ENCODE measurements at places on chromosomes 2 and 18.

DNA sequence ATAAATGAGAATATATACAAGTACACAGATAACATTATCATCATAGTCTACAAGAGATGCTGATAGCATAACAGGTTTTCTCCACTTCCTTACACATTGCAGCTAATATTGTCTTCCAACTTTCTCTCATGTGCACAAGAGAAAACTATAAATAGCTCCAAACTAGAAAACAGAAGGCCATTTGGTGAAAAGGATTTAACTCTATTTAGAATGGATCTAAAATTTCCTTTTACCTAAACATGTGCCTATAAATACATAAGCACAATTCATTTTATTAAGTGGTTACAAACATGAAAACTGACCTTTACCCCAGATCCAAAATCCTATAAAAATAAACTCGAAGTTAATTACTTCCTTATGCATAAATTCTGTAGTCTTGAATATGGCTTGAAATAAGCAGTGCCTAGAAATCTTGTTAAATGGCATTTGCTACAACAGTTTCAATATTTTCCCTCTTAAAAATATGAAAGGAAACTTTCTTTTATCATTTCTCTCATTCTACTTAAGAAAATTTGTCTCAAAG, 41.6 kb downstream of the SLC25A12 start:
- no peak for DNase-seq

- DNase-seq, result no peak
Measured at GRCh38 chr2:233974530-233975071, 57.4 kb downstream of the TRPM8 start.

GRCh38 chr18:28152354-28152753, 24.6 kb downstream of the CDH2 start:
- DNase-seq, result no peak

DNA sequence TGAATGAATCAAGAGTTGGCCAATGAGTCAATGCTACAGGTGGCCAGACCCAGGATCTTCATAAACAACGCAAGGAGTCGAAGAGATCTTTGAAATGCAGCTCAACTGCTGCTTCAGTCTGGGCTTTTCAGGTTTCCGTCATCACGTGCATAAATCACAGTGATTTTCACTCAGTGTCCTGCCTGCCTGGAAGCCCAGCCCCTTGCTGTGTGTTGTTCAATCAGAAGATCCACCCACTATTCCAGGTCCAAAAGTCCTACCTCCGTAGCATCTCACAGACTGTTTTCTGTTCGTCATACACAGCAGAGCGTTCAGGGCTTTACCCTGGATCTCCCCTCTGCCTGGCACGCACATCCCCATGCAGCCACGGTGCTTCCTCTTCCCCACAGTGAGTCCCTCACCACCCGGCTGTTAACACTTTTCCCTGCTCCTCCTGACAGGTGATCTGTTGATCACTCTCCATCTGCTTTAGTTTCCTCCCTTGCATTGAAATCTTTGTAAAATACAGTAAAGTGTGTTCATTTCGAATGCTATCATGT, 216.3 kb downstream of the MYT1L start:
- no peak for DNase-seq

Data from stimulated activated CD4-positive, alpha-beta T cell treated with anti-CD3 and anti-CD28 coated beads, Interleukin-1b, Interleukin-23, amount 100 ng/mL, for 24 hours (primary cell).